ENCODE measurements at places on chromosomes 13 and 19.

DNA sequence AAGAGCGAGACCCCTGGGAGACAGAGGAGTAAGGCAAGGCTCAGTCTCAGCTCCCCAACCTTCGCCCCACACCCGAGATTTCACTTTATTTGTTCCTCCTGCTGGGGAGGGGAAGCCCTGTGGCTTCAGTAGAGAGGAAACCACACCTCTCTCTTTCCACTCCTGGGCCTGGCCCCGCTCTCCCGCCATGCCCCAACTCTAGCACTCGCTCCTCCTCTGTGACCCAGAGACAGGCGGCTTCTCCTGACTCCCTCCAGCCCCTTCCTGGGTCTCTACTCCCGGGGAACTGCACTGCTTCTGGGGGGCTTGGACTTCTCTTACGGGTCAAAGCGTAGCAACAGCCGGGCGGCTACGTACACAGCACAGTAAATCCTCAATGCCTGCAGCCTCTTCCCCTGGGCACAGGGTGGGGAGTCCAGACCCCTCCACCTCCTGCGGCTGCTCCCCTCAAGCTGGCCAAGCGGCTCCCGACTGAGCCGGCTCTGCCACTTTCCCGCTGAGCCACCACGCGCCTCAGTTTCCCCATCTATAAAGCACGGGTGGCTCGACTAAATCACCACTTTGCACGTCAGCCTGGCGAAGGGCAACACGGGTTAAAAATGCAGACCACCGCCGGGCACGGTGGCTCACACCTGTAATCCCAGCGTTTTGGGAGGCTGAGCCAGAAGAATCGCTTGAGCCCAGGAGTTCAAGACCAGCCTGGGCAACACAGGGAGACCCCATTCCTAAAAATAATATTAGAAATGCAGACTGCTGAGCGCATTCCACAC, 1.4 kb downstream of the RNF126 start:
- H3K27me3 ChIP-seq: no peaks in the 10 kb centered on the region
- H3K27ac ChIP-seq: peak overlapping the region; percentile 82
- peak overlapping the region; percentile 99 for H3K4me3 ChIP-seq
- no peaks in the 10 kb centered on the region for H3K36me3 ChIP-seq

DNA sequence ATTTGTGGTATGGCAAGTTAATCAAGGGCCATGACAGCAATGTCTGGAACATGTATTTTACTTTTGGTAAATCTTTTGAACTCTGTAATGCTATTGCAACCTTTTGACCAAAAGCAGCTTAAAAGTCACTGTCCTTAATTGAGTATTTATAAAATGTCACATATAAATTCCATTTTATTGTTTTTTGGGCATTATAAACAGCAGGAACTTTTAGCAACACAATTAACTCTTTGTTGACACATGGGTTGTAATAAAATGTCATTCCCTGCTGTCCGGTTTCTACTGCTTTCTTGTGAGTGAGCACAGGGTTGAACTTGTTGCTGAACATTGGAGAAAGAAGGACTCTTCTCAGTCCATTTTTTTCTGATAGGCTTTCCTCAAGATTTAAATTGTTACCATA, 1923.1 kb downstream of the PCDH9 start:
- H3K4me1 ChIP-seq: no peaks in the 10 kb centered on the region
- no peak for DNase-seq
- no peak overlapping the region for H3K4me3 ChIP-seq
- no peak overlapping the region for H3K27ac ChIP-seq
- H3K36me3 ChIP-seq: no peaks in the 10 kb centered on the region

GRCh38 chr19:58279042-58279924, 528 bp downstream of the ZNF8 start:
- peak overlapping the region; percentile 58 for H3K4me3 ChIP-seq
- peak overlapping the region; percentile 98 for H3K27ac ChIP-seq
- peak; percentile 88 for DNase-seq
- H3K36me3 ChIP-seq: no peaks in the 10 kb centered on the region
- no peaks in the 10 kb centered on the region for H3K27me3 ChIP-seq

DNA sequence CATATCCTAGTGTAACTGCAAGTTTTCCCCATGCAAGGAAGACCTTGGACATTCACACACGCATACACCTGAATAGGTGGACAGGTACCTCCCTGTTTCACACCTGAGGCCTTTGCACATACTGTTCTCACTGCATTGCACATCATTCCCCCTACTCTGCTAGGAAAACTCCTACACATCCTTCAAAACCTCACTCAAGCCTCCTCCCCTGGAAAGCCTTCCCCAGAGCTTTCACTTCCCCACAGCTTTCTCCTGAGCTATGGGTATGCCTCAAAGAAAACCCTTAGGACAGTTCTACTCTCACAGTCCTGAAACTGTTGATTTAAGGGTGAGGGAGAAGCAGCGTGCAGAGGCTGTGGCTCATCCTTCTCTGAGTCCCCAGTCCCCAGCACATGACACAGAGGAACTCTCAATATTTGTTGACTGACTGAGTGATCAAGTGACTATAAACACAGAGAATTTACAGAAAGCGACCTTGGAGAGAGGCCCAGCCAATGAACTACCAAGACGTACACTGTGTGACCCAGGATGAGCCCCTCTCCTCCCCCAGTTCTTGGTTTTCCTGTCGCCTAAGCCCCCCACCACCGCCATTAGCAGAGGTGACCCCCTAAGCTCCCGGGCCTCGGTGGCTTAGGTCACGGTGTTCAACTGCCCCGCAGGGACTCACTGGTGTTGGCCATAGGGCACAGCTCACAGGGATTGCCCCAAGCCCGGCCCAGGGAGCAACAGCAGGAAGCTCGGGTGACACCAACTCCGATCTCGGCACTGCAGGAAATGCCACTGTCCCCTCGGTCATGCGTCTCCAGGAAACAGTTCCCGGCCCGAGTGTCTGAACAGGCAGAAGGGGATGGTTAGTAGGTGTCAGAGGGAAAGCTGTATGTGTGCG, 40.6 kb downstream of the FBN3 start:
- no peak for DNase-seq
- no peak overlapping the region for H3K27ac ChIP-seq
- H3K4me3 ChIP-seq: no peak overlapping the region
- peaks cover 3% of the 10 kb centered on the region for H3K4me1 ChIP-seq
- H3K27me3 ChIP-seq: no peaks in the 10 kb centered on the region
- H3K36me3 ChIP-seq: no peaks in the 10 kb centered on the region

- no peaks in the 10 kb centered on the region for H3K27me3 ChIP-seq
- H3K4me3 ChIP-seq: no peak overlapping the region
- H3K36me3 ChIP-seq: no peaks in the 10 kb centered on the region
- H3K27ac ChIP-seq: no peak overlapping the region
Measured at GRCh38 chr13:101970341-101970740, 431.5 kb downstream of the FGF14 start.

DNA sequence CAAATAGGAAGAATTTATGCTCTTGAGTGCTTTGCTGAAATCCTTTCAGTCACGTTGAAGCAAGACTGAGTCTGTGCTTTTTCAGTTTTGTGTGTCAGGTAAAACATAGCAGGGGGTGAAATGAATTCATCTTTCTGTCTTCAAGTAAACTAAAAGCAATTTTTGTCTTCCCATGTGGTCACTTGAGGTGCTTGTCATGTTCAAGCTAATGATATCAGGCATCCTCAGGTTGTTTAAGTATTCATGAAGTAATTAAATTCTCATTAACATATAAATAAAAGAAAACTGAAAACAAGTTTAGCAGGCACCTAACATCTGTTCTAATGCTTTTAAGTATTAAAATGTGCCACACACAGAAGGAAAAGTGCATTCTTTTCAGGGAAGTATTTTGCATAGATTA, 2701.3 kb downstream of the PCDH9 start:
- H3K36me3 ChIP-seq: no peaks in the 10 kb centered on the region
- no peak overlapping the region for H3K4me3 ChIP-seq
- H3K27ac ChIP-seq: no peak overlapping the region
- peak; percentile 5 for DNase-seq
- no peaks in the 10 kb centered on the region for H3K4me1 ChIP-seq
- no peaks in the 10 kb centered on the region for H3K27me3 ChIP-seq

DNA sequence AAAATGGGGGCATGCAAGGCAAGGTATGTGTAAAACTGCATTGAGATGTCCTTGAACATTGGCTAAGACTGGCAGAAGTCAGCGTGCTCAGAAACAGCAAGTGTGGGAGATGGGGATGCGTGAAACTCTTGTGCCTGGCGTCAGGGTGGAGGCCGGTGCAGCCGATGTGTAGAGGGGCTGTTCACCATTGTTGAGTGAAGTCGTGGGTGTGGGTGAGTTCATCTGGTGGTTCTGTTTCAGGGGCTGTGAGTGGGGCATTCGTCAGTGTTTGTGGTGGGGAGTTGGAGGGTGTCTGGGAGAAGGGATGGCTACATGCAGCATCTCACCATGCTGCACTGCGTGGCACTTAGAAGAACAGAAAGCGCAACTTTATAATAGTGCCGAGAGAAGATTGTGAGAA, 11.4 kb upstream of the MIA start:
- H3K4me3 ChIP-seq: no peak overlapping the region
- H3K36me3 ChIP-seq: peaks cover 53% of the 10 kb centered on the region
- no peaks in the 10 kb centered on the region for H3K4me1 ChIP-seq
- DNase-seq: no peak

- H3K27ac ChIP-seq: no peak overlapping the region
- no peak overlapping the region for H3K4me3 ChIP-seq
- DNase-seq: peak; percentile 61
- H3K4me1 ChIP-seq: no peaks in the 10 kb centered on the region
- H3K27me3 ChIP-seq: no peaks in the 10 kb centered on the region
- no peaks in the 10 kb centered on the region for H3K36me3 ChIP-seq
Measured at GRCh38 chr19:19554074-19555023, 16.3 kb downstream of the CILP2 start.

DNA sequence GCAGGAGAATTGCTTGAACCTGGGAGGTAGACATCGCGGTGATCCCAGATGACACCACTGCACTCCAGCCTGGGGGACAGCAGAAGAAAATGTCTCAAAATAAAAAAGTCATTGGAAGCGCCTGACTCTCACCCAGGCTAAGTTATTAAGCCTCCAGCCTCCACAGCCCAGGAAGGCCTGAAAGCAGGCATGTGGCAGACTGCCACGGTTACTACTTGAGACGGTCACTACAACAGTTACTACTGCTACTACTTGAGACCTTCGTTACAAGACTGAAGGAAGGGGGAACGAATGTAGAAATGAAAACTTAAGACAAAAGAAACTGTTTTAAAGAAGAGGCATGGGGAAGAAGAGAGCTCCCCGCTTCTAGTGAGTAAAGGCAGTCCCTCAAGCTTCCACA, 9.6 kb downstream of the PRR22 start:
- H3K4me3 ChIP-seq: no peak overlapping the region
- no peaks in the 10 kb centered on the region for H3K4me1 ChIP-seq

DNA sequence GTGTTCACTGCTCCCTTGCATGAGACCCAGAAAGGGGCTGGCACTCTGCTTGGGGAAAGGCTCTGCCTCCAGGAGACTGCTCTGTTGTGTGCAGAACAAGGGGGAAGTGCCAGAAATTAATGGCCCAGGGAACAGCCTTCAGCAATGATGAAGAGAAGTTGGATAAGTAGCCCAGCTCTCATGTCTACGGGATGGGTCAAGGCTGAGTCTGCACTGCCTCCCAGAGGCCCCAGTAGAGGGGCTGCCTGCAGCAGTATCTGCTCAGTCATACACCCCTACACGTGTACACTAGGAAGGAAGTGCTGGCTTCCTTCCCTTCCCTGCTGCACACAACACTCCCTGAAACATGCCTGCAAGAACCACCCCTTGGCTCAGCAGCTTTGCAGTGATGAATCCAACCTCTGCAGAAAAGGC, 54.6 kb upstream of the URI1 start:
- H3K4me3 ChIP-seq: no peak overlapping the region
- no peak for DNase-seq
- H3K36me3 ChIP-seq: no peaks in the 10 kb centered on the region
- H3K27me3 ChIP-seq: no peaks in the 10 kb centered on the region
- no peak overlapping the region for H3K27ac ChIP-seq

DNA sequence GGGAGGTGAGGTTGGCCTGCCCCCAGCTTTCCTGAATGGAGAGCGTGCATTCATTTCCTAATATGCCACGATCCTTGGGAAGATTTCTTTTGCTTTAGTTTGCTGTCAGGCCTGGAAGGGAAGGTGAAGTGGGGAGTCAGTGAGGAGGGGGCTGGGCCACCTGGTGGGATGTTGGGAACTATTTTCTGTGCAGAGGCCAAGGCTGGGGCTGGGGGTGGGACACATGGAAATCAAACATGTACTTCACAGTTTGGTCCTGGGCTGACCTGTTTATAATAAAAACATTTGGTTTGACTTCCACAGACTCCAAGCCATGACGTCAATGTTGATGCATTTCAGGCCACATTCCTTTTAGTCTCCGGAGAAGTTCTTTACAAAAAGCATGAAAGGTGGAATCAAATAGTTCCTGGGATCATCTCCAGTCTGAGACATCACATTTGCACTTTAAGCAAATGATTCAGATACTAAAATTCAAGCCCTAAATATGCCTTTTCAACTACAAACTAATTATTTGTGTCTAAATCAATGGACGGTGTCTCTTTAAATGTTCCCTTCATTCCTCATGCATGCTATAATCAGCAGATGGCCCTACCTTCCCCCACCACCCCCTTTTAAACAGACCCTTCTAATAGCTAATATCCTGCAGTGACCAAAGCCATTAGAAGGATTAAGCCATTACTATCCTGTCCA, 41.5 kb upstream of the MEDAG start:
- peak overlapping the region; percentile 48 for H3K27ac ChIP-seq
- peaks cover 31% of the 10 kb centered on the region for H3K4me1 ChIP-seq
- peak; percentile 89 for DNase-seq
- H3K27me3 ChIP-seq: peaks cover 7% of the 10 kb centered on the region
- no peaks in the 10 kb centered on the region for H3K36me3 ChIP-seq

DNA sequence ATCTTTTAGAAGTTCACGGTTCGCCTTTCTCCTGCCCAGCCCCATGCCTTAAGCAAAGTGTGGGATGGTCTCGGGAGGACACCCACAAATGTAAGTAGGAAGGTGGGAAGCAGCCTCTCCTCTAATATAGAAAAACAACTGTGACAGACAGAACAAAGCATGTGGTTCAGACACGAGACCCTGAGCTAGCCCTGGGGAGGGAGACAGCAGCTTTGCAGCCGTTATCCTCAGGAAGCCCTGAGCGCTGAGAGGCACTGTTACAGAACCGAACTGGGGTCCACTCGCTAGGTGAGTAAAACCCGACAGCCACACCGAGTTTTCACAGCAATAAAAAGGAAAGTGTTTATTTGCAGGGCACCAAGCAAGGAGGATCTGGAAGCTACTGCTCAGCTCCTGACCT, 210.6 kb downstream of the UQCRFS1 start:
- no peak for DNase-seq
- no peaks in the 10 kb centered on the region for H3K4me1 ChIP-seq
- no peaks in the 10 kb centered on the region for H3K27me3 ChIP-seq
- no peak overlapping the region for H3K4me3 ChIP-seq

GRCh38 chr19:55831846-55832245, at the start of gene NLRP11:
TSS of gene NLRP11 (minus strand) at chr19:55831999. CDS start at chr19:55818174, 13,825 bp downstream.
- no peaks in the 10 kb centered on the region for H3K36me3 ChIP-seq
- no peaks in the 10 kb centered on the region for H3K4me1 ChIP-seq
- no peaks in the 10 kb centered on the region for H3K27me3 ChIP-seq
- H3K4me3 ChIP-seq: no peak within 1 kb of the TSS
- H3K27ac ChIP-seq: no peak within 1 kb of the TSS
- DNase-seq: no peak

GRCh38 chr19:41904118-41904870, 21.3 kb downstream of the ARHGEF1 start:
- H3K4me3 ChIP-seq: no peak overlapping the region
- peaks cover 7% of the 10 kb centered on the region for H3K36me3 ChIP-seq
- no peak for DNase-seq
- no peaks in the 10 kb centered on the region for H3K4me1 ChIP-seq
- peaks cover 7% of the 10 kb centered on the region for H3K27me3 ChIP-seq

GRCh38 chr13:113448885-113449692, 4.2 kb downstream of the ADPRHL1 start:
- H3K27ac ChIP-seq: peak overlapping the region; percentile 59
- no peaks in the 10 kb centered on the region for H3K27me3 ChIP-seq
- no peak overlapping the region for H3K4me3 ChIP-seq
- no peaks in the 10 kb centered on the region for H3K36me3 ChIP-seq
